Natural killer cell treated with Interleukin-12 subunit alpha and Interleukin-12 subunit beta and Interleukin-15 and Interleukin-18, amount 100 ng/mL, for 72 hours (primary cell): ENCODE measurements at places on chromosomes 16 and 17.

GRCh38 chr16:16001596-16002255 is 52.3 kb downstream of the ABCC1 start:
- no peak for DNase-seq

GRCh38 chr16:66295761-66296546 is 70.5 kb upstream of the CDH5 start:
- DNase-seq = peak; percentile 1

- DNase-seq = no peak
Observed at GRCh38 chr16:1398826-1399581, 15.5 kb downstream of the UNKL start.

DNA sequence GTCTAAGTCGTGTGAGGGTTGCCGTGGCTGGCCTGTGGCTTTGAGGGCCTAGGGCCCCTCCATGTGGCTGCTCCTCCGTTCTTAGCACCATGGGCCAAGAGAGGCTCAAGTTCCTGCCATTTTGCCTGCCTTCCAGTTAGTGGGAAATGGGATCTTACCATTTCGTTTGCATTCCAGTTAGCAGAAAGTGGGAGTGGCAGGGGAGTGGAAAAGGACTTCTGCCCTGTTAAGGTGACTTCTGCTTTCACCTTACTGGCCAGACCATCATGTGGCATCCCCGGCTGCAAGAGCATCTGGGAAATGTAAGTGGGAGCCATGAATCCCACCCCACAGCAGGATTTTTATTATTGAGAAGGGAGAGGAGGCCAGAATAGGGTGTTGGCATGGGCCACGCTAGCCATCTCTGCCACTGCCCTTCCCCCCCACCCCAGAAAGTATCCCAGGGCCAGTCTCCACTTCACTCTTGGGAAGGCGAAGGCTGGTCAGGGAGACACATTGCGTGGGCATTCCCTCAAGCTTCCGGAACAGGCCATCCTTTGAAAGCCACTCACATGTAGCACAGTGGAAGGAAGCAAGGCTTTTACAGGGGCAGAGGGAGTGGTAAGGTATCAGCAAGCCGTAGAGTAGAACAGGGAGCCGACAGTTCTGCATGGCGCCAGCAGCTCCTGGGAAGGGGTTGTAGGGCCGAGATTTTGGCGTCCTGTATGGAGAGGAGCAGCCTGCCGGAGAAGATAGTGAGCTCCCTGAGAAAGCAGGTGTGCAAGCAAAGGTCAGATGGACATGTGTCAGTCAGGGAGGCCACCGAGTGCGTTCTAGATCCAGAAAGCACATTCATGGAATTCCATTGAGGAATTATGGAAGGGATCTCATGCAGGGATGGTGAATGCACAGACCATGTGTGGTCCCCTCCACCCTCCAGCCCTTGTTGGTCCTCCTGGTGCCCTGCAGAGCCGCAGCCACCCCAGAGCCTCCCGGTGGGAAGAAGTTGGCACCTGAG is 33.4 kb downstream of the CMIP start:
- no peak for DNase-seq

DNA sequence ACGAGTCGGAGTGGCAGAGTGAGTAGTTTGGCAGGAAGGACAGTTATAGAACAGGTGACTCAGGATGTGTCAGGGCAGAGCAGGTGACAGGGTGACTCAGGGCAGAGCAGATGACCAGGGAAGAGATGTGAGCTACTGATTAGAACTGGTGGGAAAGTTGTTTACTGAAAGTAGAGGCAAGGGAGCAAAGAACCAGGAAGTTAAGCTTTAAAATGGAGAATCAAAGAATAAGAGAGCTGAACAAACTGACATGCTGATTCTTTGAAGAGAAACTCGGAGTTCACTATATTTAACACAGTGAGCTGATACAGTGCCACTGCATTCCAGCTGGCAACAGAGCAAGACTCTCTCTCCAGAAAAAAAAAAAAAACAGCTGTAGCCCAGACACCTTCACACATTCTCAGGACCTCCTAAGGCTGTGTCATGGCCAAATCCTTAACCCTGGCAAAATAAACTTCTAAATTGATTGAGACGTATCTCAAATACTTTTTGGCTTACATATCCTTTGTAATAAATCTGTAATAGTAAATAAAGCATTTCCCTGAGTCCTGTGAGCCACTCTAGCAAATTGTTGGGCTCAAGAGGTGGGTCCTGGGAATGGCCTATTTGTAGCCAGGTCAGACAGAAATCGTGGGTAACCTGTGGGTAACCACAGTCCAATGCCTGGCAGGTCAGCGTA is 12.3 kb upstream of the UBE2I start:
- DNase-seq = no peak

GRCh38 chr17:73387746-73388577 is 76.2 kb upstream of the CDC42EP4 start:
- no peak for DNase-seq

GRCh38 chr16:75005697-75006096 is 6.9 kb downstream of the ZNRF1 start:
- DNase-seq = no peak

- no peak for DNase-seq
Observed at GRCh38 chr16:6946802-6947201, 385.8 kb upstream of the RBFOX1 start.

DNA sequence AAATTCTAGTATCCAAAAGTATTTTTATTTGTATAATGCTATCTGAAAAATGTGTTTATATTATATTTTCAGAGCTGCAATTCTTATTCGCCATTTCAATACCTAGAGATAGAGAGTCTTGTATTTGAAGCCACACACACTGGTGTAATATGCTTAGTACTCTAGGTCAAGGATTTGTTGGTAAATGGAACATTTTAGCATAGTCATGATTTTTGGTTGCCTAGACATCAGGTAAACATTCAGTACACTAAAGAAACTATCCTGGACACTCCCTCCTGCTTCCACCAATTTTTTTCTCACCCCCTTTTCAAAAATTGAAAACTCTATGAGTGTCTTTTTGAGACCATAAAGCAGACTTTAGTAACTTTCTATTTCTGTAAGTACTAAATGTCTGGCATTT is 20.8 kb downstream of the ABHD15 start:
- no peak for DNase-seq
